Lung (tissue), 17 donors: ENCODE measurements at places on chromosomes 2 and 18. TPM values are rescaled to one million over a fixed set of nuclear protein-coding genes. Genes with fewer than 3 reads are reported as not detected.

- H3K27me3 ChIP-seq, result no peaks in the 10 kb centered on the region
- H3K27ac ChIP-seq, result no peak overlapping the region
- no peak overlapping the region for H3K4me3 ChIP-seq
- no peaks in the 10 kb centered on the region for H3K4me1 ChIP-seq
- H3K36me3 ChIP-seq, result no peaks in the 10 kb centered on the region
Observed at GRCh38 chr2:83582589-83582988, 876.5 kb downstream of the SUCLG1 start.

DNA sequence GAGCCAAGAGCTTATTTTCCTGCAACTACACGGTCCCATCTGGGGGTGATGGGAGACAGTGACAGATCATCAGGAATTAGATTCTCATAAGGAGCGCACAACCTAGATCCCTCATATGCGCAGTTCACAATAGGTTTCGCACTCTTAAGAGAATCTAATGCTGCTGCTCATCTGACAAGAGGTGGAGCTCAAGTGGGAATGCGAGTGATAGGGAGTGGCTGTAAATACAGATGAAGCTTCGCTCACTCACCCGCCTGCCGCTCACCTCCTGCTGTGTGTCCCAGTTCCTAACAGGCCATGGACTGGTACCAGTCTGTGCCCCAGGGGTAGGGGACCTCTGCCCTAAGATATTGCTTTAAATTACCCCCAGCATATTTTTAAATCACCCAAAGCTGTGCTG is 10.8 kb downstream of the LRRFIP1 start:
- no peaks in the 10 kb centered on the region for H3K36me3 ChIP-seq
- no peaks in the 10 kb centered on the region for H3K27me3 ChIP-seq
- no peak overlapping the region for H3K4me3 ChIP-seq
- H3K27ac ChIP-seq, result no peak overlapping the region
- DNase-seq, result no peak
- H3K4me1 ChIP-seq, result no peaks in the 10 kb centered on the region

GRCh38 chr18:24212939-24213338 is 74.1 kb downstream of the CABYR start:
- H3K4me3 ChIP-seq, result no peak overlapping the region
- no peaks in the 10 kb centered on the region for H3K36me3 ChIP-seq
- H3K27ac ChIP-seq, result peak overlapping the region; percentile 35
- no peaks in the 10 kb centered on the region for H3K27me3 ChIP-seq

GRCh38 chr2:239250216-239251081 is 150.4 kb downstream of the HDAC4 start:
- H3K36me3 ChIP-seq, result no peaks in the 10 kb centered on the region
- H3K27me3 ChIP-seq, result no peaks in the 10 kb centered on the region
- no peak overlapping the region for H3K4me3 ChIP-seq

DNA sequence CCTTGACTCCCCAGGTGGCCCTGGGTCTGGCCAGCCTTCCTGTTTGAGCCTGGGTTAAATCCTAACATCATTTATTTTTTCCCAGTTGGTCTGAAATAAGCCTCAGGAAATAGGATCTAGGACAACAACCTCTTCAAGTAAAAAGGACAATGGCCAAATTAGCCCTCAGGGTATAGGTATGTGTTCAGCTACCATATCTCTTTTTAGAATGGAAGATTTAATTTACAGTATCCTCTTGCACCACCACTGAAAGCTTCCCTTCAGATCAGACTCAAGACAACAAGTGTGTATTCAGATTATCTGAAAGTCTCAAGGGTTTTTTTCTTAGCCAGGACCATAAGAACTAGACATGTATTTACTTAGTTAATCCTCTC is 61.6 kb upstream of the CXCR4 start:
- H3K27me3 ChIP-seq, result no peaks in the 10 kb centered on the region
- no peak for DNase-seq
- no peak overlapping the region for H3K4me3 ChIP-seq
- H3K4me1 ChIP-seq, result no peaks in the 10 kb centered on the region
- no peak overlapping the region for H3K27ac ChIP-seq

- no peaks in the 10 kb centered on the region for H3K36me3 ChIP-seq
- H3K27me3 ChIP-seq, result no peaks in the 10 kb centered on the region
- H3K4me3 ChIP-seq, result no peak overlapping the region
Observed at GRCh38 chr2:119005051-119005450, 63.1 kb downstream of the MARCO start.

- no peaks in the 10 kb centered on the region for H3K4me1 ChIP-seq
- no peak overlapping the region for H3K4me3 ChIP-seq
- H3K36me3 ChIP-seq, result no peaks in the 10 kb centered on the region
- DNase-seq, result no peak
- no peak overlapping the region for H3K27ac ChIP-seq
Observed at GRCh38 chr18:22026362-22026761, 143.0 kb upstream of the GATA6 start.

- H3K27ac ChIP-seq, result no peak overlapping the region
- H3K27me3 ChIP-seq, result no peaks in the 10 kb centered on the region
- peaks cover 12% of the 10 kb centered on the region for H3K36me3 ChIP-seq
- peaks cover 65% of the 10 kb centered on the region for H3K4me1 ChIP-seq
- no peak for DNase-seq
Observed at GRCh38 chr2:64635976-64636911, 17.5 kb downstream of the SERTAD2 start.

DNA sequence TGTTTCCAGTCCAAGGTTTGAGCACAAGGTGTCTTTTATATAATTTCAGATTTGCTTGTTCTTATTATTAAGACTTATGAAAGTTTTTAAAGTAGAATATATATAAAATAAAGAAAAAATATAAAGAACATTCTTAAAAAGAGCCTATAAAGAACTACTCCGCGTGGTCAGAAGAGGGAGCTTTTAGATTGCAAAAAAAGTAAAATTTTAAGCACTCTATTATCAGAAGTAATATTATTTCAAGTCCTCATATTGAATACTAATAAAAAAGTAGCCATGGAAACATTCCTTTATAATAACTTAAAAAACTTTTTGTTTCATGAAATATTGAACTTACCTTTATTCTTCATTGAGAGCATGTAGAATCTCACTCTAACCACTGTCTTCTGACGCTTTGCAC is 51.4 kb downstream of the LINC00305 start:
- H3K4me3 ChIP-seq, result no peak overlapping the region
- no peaks in the 10 kb centered on the region for H3K36me3 ChIP-seq
- no peaks in the 10 kb centered on the region for H3K27me3 ChIP-seq
- H3K27ac ChIP-seq, result no peak overlapping the region

- no peaks in the 10 kb centered on the region for H3K27me3 ChIP-seq
- no peaks in the 10 kb centered on the region for H3K4me1 ChIP-seq
- DNase-seq, result no peak
- H3K27ac ChIP-seq, result no peak overlapping the region
- no peaks in the 10 kb centered on the region for H3K36me3 ChIP-seq
Observed at GRCh38 chr18:65359479-65359878, 391.3 kb upstream of the CDH7 start.

Gene CAVIN2
- 141 TPM for total RNA-seq

GRCh38 chr2:162230761-162231160 is 12.5 kb downstream of the FAP start:
- DNase-seq, result no peak
- H3K4me1 ChIP-seq, result no peaks in the 10 kb centered on the region
- H3K4me3 ChIP-seq, result no peak overlapping the region
- no peaks in the 10 kb centered on the region for H3K27me3 ChIP-seq
- no peak overlapping the region for H3K27ac ChIP-seq
- H3K36me3 ChIP-seq, result no peaks in the 10 kb centered on the region

DNA sequence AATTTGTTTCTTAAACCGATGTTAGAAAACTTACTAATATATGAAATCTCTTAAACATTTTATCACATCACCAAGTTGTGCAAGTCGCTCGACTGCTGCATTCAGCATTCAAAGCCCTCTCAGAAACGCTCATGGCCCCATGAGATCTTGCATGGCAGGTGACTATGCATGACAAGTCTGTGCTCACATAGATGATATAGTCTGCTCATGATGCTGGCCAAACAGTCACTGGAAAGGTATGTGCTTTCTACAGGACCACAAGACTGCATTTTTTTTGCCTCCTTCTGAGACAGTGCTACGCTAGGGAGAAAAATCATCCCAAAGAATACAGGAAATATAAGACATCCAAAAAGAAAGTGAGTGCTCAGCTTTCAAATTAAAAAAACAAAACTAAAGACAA is 98.3 kb upstream of the ZBTB14 start:
- DNase-seq, result no peak
- no peaks in the 10 kb centered on the region for H3K4me1 ChIP-seq
- peaks cover 8% of the 10 kb centered on the region for H3K36me3 ChIP-seq

DNA sequence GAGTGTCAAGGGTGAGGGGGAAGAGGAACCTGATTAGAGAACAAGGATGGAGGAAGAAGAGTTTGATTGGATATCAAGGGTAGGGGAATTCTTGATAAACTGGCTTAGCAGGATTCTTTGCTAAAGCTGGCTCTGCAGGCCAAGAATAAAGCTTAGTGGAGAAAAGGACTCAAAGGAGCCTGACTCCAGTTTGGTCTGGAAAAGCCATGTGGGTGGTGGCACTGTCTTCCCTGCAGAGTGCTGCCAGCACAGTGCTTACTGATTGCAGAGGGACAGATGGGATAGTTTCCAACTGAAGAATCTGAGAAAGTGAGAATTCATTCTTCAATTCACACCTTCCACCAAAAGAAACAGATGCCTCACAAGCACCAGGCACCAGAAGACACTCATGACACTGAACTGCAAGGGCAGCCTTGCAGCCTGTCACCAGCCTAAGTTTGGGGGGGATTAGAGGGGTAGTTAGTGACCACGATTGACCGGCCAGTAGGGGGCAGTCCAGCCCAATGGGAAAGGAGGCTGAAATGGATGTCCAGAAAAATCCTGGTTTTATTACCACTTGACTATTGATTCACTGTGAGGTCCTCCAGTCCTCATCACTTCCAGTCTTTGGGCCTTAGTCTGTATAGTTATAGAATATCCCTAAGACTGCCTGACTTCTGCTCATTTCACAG is 334.5 kb downstream of the SMAD2 start:
- no peak overlapping the region for H3K27ac ChIP-seq
- H3K4me3 ChIP-seq, result no peak overlapping the region
- H3K27me3 ChIP-seq, result peaks cover 25% of the 10 kb centered on the region
- no peaks in the 10 kb centered on the region for H3K36me3 ChIP-seq
- no peak for DNase-seq

DNA sequence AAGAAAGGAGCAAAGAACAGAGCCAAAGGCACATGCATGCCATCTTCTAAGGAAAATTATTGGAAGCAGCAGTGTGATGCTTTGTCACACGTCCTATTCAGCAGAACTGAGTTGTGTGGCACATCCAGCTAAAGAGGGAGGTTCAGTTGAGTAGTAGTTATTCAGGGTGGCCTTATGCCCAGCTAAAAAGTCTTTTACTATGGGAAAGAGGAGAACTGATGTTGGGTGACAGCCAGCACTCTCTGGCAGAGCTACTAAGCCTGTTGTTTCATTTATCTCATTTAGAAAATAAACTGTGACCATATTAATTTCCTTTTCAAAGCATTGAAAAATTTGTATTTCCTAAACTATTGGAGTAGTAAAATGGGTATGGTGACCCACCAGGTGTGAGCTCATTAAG is 18.5 kb downstream of the ITGA6 start:
- H3K4me1 ChIP-seq, result peaks cover 5% of the 10 kb centered on the region
- peak; percentile 89 for DNase-seq
- no peaks in the 10 kb centered on the region for H3K36me3 ChIP-seq
- no peaks in the 10 kb centered on the region for H3K27me3 ChIP-seq
- H3K4me3 ChIP-seq, result no peak overlapping the region
- H3K27ac ChIP-seq, result no peak overlapping the region

- DNase-seq, result no peak
- peaks cover 6% of the 10 kb centered on the region for H3K4me1 ChIP-seq
- no peak overlapping the region for H3K4me3 ChIP-seq
- no peak overlapping the region for H3K27ac ChIP-seq
- no peaks in the 10 kb centered on the region for H3K36me3 ChIP-seq
Observed at GRCh38 chr2:238305092-238305862, 15.0 kb upstream of the TRAF3IP1 start.

Gene TMEM214
- 34.3 TPM for total RNA-seq

Gene ICOS
- 0.83 TPM for total RNA-seq

- peaks cover 5% of the 10 kb centered on the region for H3K4me1 ChIP-seq
- H3K27me3 ChIP-seq, result no peaks in the 10 kb centered on the region
Observed at GRCh38 chr18:57581301-57581934, 5.1 kb downstream of the FECH start.

Gene RNF144A
- total RNA-seq, result 8.4 TPM

Gene MERTK
- 24.7 TPM for total RNA-seq

Gene HNMT
- 135 TPM for total RNA-seq

- no peak overlapping the region for H3K27ac ChIP-seq
- H3K27me3 ChIP-seq, result peaks cover 11% of the 10 kb centered on the region
- H3K4me3 ChIP-seq, result no peak overlapping the region
- no peak for DNase-seq
- H3K36me3 ChIP-seq, result no peaks in the 10 kb centered on the region
Observed at GRCh38 chr2:120672526-120673204, 63.0 kb upstream of the GLI2 start.

DNA sequence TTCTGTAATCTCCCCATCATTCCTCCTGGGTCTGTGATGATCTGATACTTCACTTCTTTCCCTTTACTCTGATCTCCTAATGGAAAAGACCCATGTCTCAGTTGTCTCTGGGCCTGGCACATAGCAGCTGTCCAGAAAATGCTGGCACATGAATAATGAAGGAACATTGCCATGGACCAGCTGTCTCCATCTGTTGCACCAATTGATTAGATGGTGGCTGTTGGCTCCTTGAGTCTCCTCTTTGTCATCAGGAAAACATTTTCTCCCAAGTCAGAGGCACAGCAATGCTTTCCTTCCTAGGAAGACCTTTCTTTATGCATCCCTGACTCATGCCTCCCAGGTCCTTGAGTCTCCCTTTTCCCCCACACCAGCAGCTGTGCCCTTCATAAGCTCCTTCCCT is 286.2 kb upstream of the CXCR4 start:
- no peaks in the 10 kb centered on the region for H3K27me3 ChIP-seq
- no peaks in the 10 kb centered on the region for H3K36me3 ChIP-seq
- no peak overlapping the region for H3K4me3 ChIP-seq
- DNase-seq, result no peak
- H3K27ac ChIP-seq, result no peak overlapping the region
- no peaks in the 10 kb centered on the region for H3K4me1 ChIP-seq

Gene EVX2
- not detected for total RNA-seq

Gene GRHL1
- 5.4 TPM for total RNA-seq

GRCh38 chr2:61288070-61288841 is 126.3 kb downstream of the C2orf74 start:
- H3K27me3 ChIP-seq, result no peaks in the 10 kb centered on the region
- H3K27ac ChIP-seq, result no peak overlapping the region
- peaks cover 18% of the 10 kb centered on the region for H3K36me3 ChIP-seq

Gene MAT2A
- total RNA-seq, result 228 TPM

DNA sequence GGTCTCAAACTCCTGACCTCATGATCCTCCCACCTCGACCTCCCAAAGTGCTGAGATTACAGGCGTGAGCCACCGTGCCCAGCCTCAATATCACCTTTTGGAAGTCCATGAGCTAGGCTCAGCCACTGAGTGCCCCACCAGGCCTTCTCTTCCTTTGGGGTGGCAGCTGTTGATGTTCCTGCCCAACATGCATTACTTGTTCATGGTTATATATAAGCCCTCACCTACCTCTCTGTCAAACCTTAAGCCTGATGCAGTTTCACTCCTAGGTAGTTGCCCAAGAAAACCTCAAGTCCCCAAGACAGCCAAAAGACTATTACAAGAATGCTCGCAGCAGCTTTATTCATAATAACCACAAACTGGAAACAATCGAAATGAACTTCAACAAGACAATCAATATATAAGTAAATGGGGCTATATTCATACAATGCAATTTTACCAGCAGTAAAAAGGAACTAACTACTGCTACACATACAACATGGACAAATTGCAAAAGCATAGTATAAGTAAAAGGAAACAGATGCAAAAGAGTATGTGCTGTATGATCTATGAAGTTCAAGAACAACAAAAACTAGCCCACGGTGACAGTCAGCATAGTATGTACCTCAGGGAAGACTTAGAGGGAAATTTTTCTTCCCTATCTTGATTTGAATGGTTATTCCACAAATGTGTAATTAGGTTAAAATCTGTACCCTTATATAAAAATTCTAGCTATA is 59.6 kb upstream of the REL start:
- H3K4me3 ChIP-seq, result no peak overlapping the region
- no peaks in the 10 kb centered on the region for H3K36me3 ChIP-seq
- H3K4me1 ChIP-seq, result no peaks in the 10 kb centered on the region
- no peak overlapping the region for H3K27ac ChIP-seq

Gene LYPD6B
- total RNA-seq, result 3.2 TPM
